ENCODE measurements at places on chromosomes 5 and 9.

DNA sequence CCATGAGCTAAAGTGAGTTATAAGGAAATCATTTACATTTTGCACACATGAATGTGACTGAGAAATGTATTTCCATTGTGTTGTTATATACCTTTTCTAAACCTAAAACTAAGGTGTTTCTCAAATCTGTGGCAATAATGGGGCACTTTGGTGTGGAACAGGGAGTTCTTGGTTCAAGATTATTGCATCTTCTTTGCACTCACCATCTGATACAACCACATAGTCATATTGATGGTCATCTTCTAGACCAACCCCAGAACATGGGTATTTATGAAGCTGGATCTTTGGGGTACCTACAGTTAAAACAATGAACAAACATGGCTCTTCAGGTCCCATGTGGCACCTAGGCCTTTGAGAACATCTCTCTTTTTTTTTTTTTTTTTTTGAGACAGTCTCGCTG is 24.6 kb upstream of the SHOC1 start:
- no peak for DNase-seq

- DNase-seq, result peak; percentile 19
These were observed 1.3 kb upstream of the NFIB start for GRCh38 chr9:14314929-14315874.

- DNase-seq, result no peak
These were observed 61.1 kb upstream of the HRH2 start for GRCh38 chr5:175596761-175597189.

- no peak for DNase-seq
These were observed 80.1 kb downstream of the NLN start for GRCh38 chr5:65802080-65802479.

DNA sequence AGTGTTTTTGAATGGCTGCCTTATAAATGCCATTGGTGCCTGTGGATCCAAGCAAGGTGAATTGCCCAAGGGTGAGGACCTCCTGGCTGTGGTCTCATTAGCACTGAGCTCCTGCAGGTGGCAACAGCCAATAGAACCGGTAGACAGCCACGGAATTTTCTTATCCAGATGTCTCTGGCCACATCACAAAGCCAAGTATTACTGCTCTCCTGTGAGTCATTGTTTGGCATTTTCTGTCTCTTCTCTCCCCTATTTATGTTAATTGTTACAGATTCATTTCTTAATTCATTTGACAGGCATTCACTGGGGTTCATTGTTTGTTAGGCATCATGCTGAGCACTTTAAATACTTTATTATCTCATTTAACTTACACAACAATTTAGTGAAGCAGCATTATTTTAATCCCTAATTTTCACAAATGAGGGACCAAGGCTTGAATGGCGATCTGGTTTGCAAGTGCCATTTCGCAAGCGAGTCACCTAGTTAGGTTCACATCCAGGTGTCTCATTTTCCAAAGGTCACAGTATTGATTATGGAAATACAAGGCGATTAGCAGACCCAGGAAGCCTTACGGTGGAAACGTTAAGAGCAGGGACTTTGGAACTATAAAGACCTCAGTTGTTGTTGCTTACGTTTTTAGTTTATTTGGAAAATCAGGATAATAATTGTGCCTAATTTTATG is 58.2 kb upstream of the DPYSL3 start:
- no peak for DNase-seq

DNA sequence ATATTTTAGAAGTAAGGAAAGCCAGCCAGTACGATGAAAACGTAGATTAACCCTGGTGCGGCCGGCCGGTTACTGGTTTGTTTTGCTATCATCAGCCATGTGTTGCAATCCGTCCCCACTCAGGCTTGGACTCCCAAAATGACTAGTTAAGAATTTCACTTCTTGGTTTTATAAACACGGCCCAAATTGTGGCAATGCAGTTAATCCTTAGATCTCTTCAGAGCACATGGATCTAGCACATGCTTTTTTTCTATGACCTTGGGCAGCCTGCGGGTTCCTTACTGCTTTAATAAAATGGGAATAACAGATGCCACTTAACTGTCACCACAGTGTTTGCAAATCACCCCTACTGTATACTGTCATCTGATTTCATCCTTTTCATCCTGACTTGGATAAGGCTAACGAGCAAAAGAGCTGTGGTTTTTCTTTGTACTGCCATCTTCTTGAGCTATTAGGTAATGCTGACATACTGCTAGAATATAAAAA is 1.5 kb downstream of the NDFIP1 start:
- peak; percentile 22 for DNase-seq

DNA sequence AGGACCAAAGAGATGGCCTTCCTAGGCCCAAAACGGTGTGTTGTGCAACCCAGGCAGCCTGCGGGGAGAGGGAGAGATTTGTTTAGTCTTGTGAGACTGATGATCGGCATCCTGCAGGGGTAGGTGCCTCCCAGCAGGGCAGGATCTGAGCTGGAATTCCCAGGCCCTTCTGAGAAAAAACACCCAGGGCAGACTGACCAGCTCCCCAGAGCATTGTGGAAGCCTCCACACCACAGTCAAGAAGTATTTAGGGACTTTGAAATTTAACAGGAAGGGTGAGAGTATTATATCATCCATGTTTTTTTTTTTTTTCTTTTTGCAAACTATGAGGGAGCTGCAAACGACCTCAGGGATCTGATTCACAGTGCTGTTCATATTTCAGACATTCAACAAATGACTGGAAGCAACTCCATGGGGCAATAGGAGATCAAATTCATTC is 104.5 kb upstream of the LHFPL2 start:
- DNase-seq, result no peak

DNA sequence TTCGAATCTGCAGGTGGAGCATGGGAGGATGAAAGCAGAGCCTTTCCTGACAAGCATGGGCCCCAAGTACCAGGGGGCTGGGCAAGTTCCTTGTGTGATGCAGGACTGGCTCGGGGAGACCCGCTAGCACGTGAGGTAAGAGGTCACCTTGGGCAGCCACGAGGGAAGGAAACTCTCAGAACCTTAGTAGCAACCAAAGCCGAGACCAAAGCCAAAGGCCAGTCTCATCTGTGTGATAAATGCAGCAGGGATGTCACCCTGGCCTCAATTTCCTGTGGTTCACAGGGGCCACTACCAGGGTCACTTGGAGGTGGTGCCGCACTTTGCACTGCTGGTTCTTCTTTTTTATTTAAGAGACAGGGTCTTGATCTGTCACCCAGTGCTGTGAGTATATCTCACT is 39.5 kb downstream of the PRRT1B start:
- no peak for DNase-seq

GRCh38 chr5:143879646-143880045 is 67.7 kb downstream of the HMHB1 start:
- no peak for DNase-seq

DNA sequence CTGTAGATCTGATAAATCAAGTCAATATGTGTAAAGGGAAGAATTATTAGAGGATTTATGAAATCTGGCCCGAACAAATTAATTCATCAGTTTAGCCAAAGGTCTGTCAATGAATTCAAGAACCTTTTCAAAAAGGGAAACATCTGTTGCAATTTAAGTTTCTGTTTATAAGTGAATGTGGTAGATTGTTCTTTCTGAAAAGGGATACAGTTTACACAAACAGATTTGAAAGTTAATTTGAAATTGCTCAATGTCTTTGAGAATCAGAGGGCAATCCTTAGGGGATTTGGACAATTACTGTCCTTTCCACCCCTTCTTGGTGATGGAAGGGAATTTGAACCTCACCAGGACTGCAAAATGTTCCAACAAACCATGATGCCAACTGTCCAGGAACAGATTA is 29.7 kb upstream of the ERCC6L2 start:
- DNase-seq, result no peak

GRCh38 chr9:86676396-86676795 is 270.9 kb downstream of the GAS1 start:
- no peak for DNase-seq

DNA sequence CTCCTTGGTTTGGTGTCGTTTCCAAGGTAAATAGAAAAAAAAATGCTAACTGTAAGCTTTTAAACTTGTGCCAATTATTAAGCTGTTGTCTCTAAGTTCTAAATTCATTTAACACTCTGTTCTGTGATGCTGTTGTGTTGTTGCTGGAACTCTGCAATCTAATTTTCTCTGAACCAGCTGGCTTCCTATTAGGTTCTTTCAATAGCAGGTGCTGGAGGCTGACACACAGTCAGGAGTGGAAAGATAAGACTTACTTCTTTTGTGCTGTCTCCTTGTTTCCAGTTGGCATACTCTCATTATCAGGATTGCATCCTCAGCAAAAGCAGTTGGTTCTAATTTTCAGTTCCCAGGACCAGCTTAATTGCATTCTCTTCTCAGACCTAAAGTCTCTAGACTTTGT is 1252.6 kb upstream of the NUDT12 start:
- no peak for DNase-seq

DNA sequence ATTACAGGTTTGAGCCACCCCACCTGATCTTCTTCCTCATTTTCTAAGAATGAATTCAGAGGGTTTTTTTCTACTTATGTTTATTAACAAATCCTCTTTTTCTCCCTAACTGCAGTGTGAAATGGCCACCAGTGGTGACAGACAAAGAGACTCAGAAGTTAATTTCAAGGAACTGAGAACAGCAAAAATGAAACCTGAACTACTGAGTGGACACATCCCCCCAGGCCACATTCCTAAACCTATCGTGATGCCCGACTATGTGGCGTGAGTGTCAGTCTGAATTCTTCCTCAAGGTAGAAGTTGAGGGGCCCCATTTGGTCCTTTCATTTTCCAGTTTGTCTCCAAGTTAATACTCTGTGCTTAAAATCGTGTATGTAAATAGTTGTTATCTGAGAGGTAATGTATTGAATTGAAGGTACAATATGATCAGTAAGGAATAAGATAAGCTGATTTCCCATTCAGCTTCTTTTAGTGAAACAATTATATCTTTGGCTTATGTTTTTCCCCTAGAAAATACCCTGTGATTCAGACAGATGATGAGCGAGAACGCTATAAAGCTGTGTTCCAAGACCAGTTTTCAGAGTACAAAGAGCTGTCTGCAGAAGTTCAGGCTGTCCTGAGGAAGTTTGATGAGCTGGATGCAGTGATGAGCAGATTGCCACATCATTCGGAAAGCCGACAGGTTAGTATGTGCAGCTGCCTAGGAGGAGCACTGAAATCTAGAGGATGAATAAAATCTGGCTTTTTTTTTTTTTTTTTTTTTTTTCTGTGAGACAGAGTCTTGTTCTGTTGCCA is 17.7 kb downstream of the MARVELD2 start:
- DNase-seq, result no peak

GRCh38 chr5:77920359-77921058 is 144.4 kb upstream of the TBCA start:
- DNase-seq, result no peak

All from NCI-H524 (cell line).